ENCODE measurements at places on chromosomes 16 and 17.

- no peak for DNase-seq
Measured at GRCh38 chr17:74513987-74514631, 17.2 kb downstream of the CD300LB start.

GRCh38 chr16:23920899-23921298, 85.1 kb downstream of the PRKCB start:
- no peak for DNase-seq

DNA sequence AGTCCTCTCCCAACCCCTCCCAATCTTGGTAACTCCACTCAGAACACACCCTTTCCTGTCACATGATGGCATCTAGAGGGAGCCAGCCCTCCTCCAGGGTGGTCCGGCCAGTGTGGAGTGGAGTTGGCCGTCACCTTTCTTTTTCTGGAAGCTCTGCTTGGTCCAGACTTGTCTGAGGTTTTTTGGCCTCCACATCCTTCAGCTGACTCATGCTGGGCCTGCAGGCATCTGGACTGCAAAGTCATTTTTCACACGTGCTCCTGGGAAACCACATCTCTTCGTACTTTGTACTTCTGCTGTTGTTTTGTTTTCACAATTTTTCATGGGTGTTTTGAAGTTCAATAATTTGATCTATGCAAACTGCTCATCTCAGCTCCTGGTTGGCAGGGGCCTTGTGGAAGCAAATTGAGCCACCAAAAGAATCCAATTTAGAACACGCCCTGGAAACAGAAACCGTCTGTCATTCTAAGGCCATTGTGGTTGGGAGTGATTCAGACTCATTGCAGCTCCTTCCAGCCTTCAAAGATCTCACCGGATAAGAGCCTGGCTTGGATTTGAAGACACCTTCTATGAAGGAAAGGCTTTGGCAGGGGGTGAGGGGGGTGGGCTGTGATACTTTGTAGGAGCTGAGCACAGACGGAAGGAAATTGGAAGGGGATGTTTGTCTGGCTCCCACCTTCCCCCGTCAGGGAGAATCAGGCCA, 42.4 kb upstream of the NF1 start:
- DNase-seq = no peak

DNA sequence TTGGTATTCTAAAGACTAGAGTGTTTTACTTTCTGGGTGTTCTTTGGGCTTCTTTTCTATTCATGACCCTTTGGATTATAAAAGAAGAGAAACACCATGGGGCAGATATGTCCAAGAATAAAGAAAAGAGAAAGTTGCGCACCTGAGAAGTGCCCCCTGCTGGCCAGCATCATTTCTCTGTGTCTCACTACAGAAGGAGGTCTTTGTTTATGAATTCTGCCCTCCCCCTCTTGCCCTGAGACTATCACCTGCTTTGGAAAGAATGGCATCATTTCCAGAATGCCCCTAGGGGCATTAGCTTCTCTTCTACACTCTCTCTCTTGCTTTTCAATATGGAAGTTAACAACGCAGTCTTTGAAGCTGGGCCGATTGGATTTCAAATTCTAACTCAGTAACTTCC, 45.0 kb downstream of the CDH13 start:
- no peak for DNase-seq

- DNase-seq = peak; percentile 19
Measured at GRCh38 chr16:89534252-89534756, 26.1 kb downstream of the SPG7 start.

DNA sequence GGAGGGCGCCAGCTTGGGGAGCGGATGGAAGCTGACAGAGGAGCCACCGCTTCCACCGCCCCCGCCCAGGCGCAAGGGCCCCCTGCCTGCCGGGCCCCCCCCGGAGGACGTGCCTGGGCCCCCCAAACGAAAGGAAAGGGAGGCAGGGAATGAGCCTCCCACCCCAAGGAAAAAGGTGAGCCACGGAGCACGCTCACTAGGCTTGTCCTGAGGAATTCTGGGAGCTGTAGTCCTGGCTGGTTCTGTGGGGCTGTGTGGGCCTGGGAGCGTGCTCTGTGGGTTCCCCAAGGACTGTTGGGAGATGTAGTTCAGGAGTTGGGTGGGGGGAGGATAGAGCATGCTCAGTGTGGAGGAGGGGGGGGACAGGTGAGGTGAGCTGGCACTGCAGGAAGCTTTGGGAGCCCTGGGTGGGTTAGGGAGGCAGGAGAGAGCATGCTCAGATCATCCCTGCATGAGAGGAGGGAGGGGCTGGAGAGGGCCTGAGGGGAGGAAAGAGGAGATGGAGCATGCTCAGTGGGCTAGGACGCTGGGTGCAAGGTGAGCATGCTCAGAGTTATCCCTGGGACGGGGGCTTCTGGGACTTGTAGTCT, 4.5 kb downstream of the FBXL19 start:
- no peak for DNase-seq

- no peak for DNase-seq
Measured at GRCh38 chr16:85980686-85981085, 81.7 kb downstream of the IRF8 start.

DNA sequence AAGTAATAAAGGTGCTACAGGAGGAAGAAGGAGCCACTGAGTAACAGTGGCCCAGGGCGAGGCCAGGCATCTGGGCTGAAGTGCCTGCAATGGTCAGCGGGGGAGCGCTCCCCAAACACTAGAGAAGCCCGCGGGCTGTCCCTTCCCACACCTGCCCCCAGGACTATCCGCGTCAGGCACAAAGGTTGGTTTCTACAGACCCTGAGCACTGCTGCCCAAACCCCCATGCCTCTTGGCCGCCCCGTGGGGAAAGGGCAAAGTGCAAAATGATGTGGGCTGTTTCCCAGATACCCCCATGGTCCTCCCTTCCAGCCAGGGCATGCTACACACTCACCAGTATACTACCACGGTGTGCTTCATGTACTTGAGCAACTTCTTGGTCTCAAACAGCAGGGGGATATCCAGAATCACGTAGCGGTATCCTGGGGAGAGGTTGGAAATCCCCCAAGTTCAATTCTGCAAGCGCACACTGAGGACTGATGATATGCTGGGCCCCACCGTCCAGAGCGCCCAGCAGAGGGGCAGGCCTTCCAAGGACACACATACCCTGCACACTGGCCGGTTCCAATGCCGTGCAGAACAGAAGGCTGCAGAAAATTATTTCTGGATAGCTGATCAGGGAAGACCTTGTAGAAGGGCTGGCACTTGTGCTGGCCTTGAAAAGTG, 21.5 kb downstream of the DCAKD start:
- no peak for DNase-seq

DNA sequence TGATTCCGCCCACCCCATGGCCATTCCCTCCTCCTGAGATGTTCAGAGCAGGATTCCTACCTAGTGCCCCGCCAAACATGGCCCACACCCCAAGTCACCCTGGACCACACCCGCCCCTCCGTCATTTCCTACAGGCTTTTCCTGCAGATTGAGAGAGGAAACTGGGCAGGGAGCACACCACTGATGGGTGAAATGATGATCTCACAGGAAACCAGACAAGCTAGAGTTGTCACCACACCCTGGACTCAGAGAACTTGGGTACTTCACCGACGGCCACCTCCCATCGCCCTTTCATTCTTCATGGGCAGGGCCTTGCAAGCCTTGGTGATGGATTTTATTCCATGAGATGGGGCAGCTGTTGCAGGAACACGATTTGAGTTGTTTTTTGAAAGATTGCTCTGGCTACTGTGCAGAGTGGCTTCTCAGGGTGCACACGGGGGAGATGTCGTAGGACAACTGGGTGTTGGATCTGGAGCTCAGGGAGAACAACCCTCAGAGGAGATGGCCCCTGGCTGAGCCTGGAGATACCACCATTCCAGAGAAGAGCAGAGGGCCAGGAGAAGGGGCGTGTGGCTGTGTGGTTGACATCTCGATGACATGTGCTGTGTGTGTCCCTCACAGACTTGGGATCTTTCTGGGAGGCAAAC, 7.4 kb upstream of the B9D1 start:
- DNase-seq = no peak

Data from activated T-helper 1 cell treated with Interleukin-2 at 50 U/mL for 16 hours (primary cell).